Activated T-helper 9 cell treated with anti-CD3 and anti-CD28 coated beads, Interleukin-2, amount 50 U/mL, for 16 hours (primary cell): ENCODE measurements at places on chromosomes 6 and 20.

DNA sequence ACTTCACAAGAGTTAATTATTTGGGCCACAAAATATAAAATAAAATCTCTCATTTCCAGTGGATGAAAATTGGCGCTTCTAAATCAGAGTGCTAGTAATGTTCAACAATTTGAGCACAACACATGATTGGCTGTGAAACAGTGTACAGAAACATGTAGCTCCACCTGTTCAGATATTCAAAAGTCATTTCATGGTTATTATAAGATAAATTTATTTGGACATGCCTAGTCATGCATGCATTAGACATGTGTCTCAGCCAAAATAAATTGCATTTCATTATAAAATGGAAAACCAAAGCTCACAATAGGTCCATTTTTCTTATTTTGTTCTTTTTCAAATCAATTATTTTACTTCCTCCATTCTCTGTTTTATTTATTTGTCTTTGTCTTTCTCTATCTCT, 374.8 kb downstream of the LMBRD1 start:
- DNase-seq: no peak

- DNase-seq: no peak
These were observed 5.9 kb downstream of the MRPS10 start for GRCh38 chr6:42211726-42212125.

DNA sequence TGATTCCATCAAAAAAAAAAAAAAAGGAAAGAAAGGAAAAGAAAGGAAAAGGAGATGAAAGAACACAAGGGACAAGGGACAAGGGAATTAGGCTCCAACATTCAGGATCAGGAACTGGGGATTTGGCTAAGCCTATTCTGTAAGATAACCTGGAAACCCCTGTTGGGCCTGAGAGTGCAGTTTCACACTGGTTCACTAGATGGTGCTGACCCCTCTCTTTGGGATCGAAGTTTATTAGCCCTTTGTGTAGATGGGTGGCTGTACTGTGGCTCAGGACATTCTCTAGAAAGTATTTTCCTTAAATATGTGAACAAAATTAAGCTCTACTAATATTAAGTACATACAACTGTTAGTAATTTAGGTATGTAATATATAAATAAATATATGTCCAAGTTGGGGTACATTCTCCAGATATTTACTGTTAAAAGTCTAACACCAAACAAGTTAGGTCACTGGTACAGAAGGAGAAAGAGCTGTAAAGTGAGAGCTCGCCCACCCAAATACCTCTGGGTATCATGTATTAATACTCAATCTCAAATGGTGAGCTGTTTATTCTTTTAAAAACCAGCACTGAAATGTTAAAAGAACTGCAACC, 6.3 kb downstream of the OR2A4 start:
- no peak for DNase-seq

DNA sequence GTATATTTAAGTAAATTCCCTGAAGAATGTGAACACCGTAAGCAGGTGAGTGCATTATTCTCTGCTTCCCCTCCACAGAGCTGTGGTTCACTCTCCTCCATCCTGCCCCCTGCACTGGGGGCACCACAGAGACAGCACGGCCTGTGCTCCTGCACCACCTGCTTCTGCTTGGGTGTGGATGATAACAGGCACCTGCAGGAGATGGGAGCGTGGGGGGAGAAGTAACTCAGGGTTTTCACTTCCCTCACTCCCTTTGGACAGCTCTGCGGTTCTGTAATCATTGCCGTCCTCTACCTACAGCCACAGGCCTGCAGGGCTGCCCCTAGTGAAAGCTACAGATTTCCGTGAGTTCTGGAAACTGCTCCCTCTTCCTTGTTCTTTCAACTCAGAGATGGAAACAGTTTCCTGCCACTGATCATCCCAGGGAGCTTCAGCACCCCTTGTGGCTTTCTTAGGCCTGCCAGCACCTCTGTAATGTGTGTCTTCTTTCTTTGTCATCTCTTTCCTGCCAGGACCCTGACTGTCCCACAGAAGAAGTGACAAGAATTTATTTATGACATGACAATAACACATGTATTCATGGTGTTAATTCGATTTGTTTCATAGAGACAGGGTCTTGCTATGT, 21.3 kb upstream of the MICB start:
- DNase-seq: no peak

GRCh38 chr20:8330319-8330784, 198.3 kb downstream of the PLCB1 start:
- no peak for DNase-seq

GRCh38 chr20:43725666-43726065, 1.1 kb downstream of the GTSF1L start:
- DNase-seq: no peak

DNA sequence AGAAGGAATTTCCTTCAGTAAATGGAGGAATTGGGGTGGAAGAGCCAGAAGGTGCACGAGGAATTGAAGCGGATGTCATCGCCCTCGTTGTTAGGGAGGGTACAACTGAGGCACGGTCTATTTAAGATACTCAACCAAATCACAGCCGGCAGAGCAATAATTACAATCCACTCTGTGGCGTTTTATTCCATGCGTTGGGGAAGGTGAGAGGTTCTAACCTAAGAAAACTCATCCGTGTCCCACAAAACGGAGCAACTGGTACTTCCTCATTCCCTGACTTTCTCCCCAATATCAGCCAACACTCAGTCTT, 802 bp upstream of the RRBP1 start:
- DNase-seq: no peak

DNA sequence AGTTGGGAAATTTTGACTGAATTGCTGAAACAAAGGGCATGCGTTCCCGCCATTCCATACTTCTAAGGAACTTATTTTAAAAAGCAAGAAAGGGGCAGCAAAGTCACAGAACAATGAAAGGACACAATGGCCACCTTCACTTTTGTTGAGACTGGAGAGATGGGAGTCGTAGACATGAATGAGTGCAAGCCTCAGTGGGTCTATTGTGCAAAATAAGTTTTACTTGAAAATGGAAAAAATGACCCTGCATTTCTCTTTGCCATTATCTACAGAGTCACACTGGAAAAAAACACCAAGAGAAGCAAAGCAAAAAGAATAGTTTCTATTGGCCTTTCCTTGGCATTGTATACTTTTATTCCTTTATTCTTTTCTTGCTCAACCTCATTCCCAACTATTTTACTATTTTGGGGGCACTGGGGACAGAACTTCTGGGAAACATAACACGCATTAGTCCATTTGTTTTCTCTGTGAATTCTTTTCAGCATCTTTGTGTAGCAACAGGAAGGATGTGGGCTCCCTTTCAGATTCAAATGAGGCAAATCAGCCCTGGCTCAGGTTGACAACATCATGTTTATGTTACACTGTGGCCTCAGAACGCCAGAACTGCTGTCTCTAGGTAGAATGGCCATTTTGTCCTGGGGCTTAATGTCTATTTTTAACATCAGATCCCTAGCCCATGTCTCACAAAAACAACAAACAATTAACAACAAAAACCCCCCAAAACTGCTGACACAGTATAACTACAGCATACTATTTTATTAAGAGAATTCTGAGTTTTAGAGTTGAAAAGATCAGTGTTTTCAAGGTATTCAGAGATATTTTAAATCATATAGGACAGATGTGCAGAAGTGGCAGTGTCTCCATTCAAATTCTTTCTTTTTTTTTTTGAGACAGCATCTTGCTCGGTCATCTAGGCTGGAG, 122.2 kb downstream of the FYN start:
- DNase-seq: peak; percentile 20

DNA sequence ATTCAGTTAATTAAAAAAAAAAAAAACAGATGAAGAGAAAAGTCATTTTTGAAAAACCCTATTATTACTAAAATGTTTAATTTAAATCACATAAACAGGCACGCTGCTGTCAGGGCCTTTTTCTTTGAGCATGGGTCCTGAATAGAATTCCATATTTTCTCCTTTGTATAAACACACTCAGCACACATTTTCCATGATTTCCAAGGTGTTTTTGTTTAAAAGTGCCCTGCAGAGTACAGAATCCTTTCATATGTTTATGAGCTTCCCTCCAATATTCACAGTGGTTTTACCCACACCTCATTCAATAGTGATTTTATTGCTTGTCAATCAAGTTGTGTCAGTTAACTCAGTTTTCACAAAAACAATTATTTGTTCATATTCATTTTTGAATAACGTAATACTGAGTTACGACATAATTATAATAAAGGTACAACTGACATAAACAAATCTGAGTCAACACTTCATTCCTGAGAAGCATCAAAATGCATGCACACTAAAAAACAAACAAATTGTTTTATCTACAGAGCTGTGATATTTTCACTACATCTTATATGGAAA, 15.2 kb downstream of the SLC35B3 start:
- DNase-seq: no peak

GRCh38 chr6:150491131-150491810, 108.4 kb upstream of the PLEKHG1 start:
- DNase-seq: no peak

DNA sequence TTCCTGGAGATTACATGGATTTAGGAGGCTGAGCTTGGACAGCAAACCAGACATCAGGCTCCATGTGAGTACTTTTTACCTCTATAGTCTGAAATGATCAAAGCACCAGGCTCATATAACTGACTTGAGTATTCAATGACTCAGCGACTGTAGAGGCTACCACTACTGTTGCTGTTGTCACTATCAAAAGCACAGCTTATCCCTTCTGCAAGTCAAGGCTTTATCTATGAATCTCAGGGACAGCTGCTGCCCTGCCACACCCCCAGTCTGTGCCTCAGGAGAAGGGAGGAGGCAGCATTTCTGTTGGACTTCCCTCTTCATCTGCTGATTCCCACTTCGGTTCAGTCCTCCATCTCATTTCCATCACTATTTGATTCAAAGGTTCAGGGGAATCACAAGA, 80.5 kb upstream of the CNR1 start:
- DNase-seq: no peak

- no peak for DNase-seq
These were observed 6.4 kb downstream of the CEP43 start for GRCh38 chr6:167005350-167006159.
